ENCODE measurements at places on chromosomes 3 and 15.

- no peak for DNase-seq
These were observed 33.5 kb upstream of the TBC1D21 start for GRCh38 chr15:73839699-73840377.

DNA sequence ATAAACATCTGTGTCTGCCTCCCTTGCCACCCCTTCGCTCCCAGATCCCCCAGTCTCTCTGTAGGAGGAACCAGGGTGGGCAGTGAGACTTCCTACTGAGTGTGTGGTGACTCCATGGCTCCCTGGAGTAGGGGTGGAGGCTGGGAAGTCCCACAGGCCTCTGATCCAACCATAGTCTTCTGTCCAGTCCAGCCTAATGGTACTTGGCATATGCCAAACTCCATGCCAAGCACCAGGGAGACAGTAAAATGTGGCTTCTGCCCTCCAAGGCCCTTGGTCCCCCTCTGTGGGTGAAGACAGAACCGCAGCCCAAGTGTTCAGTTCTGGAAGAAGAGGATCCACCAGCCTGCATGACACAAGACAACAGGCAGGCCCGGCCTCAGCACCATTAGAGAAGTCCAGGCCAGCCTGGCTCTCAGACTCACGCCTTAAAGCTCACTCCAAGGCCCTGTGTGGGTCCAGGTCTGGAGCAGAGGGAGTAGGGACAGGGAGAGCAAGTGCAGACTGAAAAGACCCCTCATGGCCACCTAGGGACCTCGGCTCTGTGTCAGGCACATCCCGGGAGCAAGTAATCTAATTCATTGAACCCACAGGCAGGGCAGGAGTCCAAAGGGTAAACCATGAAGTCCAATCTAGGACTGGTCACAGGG is 112.7 kb downstream of the ETFA start:
- DNase-seq: no peak

DNA sequence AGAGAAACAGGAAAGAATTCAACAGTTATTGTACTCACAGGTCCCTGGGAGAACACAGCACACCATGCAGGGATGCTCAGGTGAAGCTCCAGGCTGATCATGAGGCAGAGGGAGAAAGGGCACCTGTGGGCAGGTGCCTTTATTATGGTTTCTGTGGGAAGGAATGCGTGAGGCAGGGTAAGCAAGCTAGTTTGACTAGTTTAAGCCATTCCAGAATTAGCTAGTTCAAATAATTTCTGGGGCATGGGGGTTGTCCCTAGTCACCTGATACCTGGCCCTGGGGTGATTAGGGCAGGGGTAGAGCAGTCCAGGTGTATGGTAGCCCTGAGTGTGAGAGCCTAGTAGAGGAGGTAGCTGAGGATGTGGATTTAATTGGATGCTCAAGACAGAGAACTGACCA is 47.9 kb upstream of the DCLK3 start:
- no peak for DNase-seq

DNA sequence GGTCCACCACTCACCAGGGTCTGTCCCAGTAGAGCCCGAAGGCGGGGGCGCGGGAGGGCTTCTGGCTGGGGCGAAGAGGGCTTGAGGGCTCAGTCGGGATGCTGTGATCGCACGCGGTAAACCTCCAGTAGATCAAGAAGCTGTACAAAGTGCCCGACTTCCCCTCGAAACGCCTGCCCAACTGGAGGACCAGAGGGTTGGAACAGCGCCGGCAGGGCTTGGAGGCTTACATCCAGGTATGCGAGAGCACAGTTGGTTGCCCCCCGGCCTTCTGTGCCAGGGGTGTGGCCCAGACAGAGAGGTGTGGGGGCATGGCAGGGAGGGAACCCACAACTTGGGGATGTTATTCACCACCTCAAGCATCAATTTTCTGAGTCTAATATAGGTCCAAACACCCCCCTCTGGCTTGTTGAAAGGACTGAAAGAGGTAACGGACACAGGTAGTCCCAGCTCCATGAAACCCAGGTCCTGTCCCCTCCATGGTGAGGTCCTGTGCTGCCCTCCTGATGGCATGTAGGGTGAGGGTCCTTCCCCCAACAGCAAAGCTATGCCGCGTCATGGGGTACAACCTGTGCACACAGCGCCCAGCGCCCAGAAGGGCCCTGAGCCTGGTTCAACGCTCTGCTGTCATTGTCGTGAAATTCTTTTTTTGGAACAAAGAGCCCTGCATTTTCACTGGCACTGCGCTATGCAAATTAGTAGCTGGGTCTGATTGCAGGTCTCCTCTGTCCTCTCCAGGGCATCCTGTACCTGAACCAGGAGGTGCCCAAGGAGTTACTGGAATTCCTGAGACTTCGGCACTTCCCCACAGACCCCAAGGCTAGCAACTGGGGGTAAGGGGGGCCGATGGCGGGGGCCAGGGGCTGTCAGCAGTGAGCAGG is 1.2 kb downstream of the SNX22 start:
- no peak for DNase-seq

DNA sequence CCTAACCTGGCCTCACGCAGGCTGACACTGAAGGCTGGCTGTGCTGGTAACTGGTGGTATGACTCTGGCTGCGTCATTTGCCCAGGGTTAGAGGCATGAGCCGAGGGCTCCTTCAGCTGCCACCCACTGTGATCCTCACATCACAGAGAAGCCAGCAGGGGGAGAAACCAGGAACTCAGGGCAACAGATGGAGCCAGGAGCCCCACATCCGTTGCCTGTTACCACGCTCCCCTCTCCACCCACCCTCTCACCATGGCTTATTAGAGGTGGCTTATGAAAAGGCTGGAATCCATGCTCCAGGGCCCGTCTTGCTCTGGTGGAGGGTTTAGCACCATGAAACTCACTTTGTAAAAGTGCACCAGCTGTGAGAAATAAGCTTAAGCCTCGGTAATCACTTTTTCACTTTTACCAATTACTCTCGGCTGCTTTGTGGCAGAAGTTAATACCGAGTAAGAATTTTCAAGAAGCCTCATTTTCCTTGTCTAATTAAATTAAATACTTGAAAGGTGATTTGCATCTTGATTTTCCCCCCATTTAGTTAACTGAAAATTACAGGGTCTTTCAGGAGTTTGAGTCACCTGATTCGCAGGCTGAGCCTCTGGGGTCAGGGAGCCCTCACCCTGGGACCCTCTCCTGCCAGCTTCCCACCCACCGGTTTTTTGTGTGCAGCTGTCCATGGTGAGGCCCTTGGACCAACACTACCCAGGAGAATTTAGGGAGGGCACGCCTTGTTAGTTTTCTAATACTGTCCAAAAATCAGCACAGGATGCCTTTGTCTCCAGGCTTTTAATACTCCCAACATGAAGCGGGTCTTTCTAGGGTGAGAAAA is 60.9 kb downstream of the ASB7 start:
- DNase-seq: no peak

- DNase-seq: no peak
These were observed 80.9 kb downstream of the LRRC3B start for GRCh38 chr3:26703519-26703918.

DNA sequence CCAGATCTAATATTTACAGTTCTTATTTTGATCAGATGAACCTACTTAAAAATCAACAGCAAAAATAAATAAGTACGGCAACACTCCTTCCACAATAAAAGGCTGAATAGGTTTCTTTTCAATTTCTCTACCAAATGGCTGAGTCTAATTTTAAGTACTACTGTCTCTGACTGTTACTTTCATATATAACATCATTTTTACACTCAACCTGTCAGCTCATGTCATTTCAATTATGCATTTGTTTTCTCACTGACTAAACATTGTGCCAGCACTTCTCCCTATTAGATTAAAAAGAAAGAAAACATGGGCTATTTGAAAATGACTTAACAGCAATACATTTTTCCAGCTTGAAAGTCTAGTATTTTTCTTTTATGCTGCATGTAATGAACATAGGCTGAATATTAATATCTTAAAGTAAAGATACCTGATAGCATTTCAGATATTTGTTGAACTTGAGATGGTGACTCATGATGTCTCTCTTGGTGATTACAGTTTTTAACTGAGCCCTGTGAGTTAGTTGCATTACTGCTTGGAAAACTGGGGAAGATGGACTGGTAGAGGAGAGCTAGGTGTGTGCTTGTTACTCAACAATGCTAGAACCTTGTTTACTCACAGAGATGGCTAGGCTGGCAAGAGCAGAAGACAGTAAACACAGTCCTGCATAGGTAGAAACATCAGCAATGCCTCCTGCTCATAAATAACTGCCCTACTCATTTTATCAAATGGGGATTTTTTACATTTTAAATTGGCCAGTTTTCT is 73.9 kb downstream of the PEX5L start:
- no peak for DNase-seq

GRCh38 chr3:9660972-9661371 is 11.7 kb downstream of the MTMR14 start:
- DNase-seq: no peak

DNA sequence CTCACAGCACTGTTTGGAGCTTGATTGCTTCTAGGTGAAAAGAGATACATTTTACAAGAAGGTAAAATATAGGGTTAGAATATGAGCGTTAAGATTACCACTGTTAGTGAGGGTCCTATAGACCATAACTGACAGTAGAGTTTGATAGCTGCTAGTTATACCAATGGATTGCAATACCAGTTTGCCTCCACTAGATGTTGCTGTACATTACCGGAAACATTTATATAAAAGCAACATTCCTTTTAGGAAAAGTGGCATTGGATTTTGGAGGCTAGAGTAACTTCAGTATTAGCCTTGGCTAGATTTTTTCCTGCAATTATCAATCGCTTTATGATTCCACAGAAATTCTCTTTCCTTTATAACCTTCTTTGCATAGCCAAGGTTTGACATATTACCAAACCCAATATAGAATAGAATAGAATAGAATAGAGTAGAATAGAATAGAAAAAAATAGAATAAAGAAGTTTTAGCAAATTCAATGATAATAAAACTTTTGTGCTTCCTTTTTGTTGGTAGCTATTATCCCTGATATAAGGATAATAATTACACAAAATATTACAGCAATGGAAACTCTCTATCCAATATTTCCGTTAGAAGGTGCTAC is 1093.6 kb upstream of the ALCAM start:
- DNase-seq: no peak

DNA sequence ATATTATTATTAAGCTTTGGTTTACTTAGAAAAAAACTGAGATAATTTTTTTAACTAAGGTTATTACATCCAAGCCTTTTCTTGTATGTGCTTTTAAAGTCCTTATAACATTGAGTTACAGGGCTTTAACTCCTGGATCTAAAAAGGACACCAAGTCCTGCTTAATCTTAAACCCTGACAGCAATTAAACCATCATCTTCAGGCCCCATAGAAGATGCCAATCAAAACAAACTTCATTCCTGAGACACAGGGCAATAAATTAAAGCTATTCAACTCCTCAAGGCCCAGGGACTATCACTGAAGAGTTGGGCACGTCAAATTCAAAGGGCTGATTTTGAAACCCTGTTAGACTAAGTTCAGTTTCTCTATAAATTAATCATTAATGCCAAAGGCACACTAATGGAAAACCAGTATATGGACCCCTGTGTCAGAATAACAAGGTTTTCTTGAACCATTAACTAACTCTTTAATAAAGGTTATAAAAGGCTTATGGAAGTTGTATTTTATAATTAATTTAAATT is 1152.6 kb downstream of the NSUN3 start:
- no peak for DNase-seq

DNA sequence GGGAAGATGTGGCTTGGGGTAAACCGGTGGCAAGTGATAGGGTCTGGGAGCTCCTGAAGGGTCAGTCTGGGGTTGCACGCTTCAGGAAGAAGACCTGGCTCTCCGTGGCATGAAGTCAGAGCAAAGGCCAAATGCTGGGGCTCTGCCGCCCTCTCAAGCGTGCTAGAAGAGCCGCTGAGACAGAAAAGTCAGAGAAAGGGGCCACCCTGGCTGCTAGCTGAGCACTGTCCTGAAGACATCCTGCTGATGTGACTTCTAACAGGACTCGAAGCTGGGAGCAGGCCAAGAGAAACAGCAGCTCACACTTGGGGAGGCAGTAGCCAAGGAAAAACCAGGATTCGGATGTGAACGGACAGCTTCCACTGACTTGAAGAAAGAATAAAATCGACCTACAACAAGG is 270.4 kb downstream of the OCA2 start:
- DNase-seq: no peak

DNA sequence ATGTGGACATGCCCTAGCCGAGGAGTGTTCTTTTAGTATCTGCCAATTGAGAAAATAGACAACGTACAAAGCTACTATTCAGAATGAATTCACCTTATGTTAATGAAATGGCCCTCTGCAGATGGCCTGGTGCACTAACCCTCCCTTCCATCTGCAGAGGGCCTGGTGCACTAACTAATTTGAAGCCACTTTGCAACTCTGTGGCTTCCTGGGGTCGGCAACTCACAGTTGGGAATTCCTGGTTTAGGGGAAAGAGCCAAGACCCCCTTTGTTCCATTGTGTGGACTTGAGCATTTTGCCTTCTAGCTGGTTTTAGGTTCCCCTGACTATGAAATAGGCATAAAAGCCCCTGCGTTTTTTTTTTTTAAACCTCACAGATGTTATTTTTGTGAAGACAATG is 204.3 kb upstream of the UBE3A start:
- no peak for DNase-seq

- no peak for DNase-seq
These were observed 62.5 kb downstream of the LRRC49 start for GRCh38 chr15:70955151-70955550.

- no peak for DNase-seq
These were observed 96.6 kb upstream of the CLSTN2 start for GRCh38 chr3:139838269-139838957.

DNA sequence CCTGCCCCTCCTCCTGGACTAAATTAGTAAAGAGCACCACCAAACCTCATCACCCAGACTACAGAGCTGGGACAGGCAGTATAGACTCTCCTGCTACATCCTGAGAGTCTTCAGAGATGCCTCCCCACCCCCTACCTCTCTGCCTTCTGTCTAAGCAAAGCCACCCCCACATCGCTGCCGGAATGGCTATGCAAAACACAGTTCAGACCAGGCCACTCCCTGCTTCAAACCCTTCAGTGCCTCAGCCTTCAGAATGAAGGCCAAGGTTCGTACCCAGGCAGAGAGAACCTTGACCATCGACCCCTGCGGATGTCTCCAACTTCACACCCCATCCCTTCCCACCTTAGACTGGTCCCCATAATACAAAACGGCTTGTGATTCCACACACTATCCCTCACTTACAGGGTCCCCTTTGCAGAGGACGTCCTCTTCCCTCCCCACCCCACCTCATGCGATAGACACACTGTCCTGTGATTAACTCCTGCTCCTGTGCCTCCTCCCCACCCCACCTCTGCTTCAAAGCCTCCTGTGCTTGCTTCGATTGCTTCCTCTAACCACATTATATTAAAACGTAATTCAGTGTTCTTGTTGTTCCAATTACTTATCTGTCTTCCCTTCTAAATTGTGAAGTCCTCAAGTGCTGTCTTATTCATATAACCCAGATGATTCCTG is 175.3 kb downstream of the UACA start:
- DNase-seq: no peak

DNA sequence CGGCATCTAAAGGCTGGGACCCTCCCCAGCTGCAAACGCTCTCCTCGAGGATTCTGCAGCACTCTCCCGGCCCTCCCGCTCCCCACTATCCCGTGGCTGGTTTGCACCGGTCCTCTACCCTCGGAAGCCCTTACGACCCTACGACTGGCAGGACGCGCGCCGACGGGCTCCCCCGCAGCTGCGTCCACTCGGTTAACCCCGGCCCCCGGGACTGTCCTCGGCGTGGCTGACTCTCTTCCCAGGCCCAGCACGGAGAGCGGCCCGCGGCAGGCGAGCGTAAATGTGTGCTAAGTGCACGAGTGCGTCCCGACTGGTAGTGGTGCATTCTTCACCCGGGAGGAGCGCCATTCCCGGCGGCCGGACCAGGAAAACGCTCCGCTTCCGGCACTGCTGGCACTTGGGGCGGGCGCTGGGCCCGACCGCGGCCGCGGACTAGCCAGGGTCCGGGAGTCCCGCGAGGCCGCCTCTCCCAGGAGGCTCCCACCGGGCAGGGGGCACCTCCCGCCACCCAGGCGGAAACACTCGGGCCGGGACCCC is 508 bp downstream of the GORASP1 start:
- no peak for DNase-seq

- no peak for DNase-seq
These were observed 157.3 kb upstream of the CGNL1 start for GRCh38 chr15:57218826-57219576.

All from stimulated activated CD4-positive, alpha-beta T cell treated with anti-CD3 and anti-CD28 coated beads, TNF-alpha, amount 100 ng/mL, for 48 hours (primary cell).